Posterior cingulate gyrus (tissue), 11 donors: ENCODE measurements at places on chromosomes 2 and 18.
A peak's percentile ranks its signal among the peaks of the same experiment; 100 is the strongest.

DNA sequence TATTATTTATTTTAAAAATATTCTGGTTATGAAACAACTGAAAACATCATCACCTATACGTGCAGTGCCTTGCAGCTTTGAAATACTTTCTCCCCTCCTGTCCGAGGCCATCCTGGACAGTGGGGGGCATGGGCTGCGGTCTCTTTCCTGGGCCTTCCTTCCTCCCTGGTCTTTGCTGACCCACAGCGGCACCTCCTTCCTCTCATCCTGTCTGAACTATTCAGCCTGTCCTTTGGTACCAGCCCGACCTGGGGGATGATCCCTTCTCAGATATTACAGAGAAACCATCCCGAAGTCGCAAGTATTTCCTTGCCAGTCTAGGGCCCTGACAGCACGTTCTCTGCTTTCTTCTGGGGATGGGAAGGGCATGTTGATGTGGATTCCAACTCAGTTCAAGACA is 736.6 kb upstream of the HS6ST1 start:
- DNase-seq: no peak

GRCh38 chr2:144163592-144163991 is 356.3 kb downstream of the ZEB2 start:
- no peak for DNase-seq

GRCh38 chr2:96397756-96398530 is 62.4 kb downstream of the NCAPH start:
- no peak for DNase-seq

GRCh38 chr2:158191076-158191895 is 89.6 kb downstream of the UPP2 start:
- no peak for DNase-seq

GRCh38 chr2:71456617-71457016 is 3.3 kb downstream of the DYSF start:
- DNase-seq: no peak

DNA sequence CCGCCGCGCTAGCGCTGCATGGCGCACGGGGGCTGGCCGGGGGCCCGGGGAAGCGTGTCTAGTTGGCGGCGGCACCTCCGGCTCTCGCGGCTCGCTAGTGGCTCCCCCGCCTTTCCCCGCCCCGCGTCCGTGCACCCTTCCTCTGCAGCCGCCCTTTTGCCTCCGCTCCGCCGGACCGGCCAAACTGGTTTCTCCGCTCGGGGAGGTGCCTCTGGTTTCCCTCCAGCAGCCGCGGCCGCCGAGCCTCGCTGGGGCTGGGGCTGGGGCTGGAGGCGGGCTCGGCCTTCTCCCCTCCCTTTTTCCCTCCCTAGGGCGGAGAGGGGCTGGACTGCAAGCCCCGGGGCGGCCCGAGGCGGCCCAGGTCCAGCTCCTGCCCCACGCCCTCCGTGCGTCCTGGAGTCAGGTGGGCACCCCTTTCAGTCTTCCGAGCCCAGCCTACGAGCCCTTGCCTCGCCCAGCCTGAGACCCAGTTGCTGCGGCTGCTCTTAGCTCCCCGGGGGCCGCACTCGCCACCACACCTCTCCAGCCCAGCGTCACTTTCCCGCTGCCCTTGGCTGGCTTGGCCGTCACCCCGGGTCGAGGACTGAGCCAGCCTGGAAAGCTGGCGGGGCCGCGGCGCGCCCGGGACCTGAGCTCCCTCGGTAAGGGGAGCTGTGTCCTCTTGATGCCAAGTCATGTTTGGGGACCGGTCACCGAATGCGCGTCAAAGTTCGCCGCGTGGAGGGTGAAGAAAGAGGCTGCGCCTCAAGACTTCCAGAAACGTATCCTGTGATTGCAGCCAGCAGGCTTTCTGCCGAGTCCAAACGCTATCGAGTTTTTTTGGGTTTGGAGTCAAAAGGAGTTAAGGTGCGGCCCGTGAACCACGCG is at the start of gene ATP8B1:
Gene ATP8B1 (minus strand): TSS at position 213 of the 867 bp plus-strand sequence. CDS start 71,508 bp downstream, outside the sequence.
- DNase-seq: no peak

GRCh38 chr2:232420073-232420454 is 13.4 kb downstream of the ALPG start:
- no peak for DNase-seq

GRCh38 chr18:6414723-6415417 is at the start of gene L3MBTL4:
L3MBTL4 (minus strand) TSS chr18:6414911; CDS start chr18:6311625, 103,286 bp downstream.
- peak; percentile 84 for DNase-seq

DNA sequence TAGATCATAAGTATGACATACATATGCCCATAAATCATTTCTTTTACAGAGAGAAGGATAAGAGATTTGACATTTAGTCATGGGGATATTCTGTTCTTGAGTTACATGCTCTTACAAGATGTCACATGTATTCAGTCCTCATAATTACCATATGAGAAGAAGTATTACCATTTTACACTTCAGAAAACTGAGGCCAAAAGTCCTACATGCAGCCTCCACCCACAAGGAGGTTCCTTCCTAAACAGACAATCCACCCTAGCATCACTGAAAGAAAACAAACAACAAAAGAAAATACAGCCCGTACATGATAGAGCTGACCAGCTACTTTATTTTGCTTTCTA is 335.1 kb downstream of the SETBP1 start:
- no peak for DNase-seq

DNA sequence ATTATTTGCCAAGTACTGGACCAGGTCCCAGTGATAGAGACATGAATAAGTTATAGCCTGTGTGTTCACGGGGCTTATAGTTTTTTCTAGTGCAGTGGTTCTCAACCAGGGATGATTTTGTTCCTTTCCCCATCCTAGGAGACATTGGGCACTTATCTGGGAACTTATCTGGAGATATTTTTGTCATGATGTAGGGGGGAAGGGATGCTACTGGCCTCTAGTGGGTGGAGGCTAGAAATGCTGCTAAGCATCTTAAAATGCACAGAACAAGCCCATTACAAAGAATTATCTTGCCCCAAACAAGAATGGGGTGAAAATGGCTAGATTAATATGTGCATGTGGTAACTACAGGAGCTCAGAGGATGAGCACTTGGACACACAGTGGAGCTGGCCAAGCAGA is 75.2 kb downstream of the KLHL29 start:
- no peak for DNase-seq
